ENCODE measurements at places on chromosomes 4 and X.

- no peaks in the 10 kb centered on the region for H3K27me3 ChIP-seq
- no peak for DNase-seq
- no peaks in the 10 kb centered on the region for H3K4me1 ChIP-seq
- H3K36me3 ChIP-seq = no peaks in the 10 kb centered on the region
- no peak overlapping the region for H3K4me3 ChIP-seq
Measured at GRCh38 chr4:175622887-175623286, 189.2 kb downstream of the GPM6A start.

GRCh38 chr4:89434364-89434988 lies 126.9 kb upstream of the GPRIN3 start:
- no peaks in the 10 kb centered on the region for H3K36me3 ChIP-seq
- H3K27me3 ChIP-seq = peaks cover 3% of the 10 kb centered on the region
- H3K4me3 ChIP-seq = no peak overlapping the region
- no peak for DNase-seq
- no peak overlapping the region for H3K27ac ChIP-seq
- H3K4me1 ChIP-seq = peaks cover 10% of the 10 kb centered on the region

GRCh38 chr4:153661908-153662307 lies 22.2 kb upstream of the TLR2 start:
- H3K27ac ChIP-seq = no peak overlapping the region
- H3K36me3 ChIP-seq = peaks cover 4% of the 10 kb centered on the region
- H3K4me3 ChIP-seq = no peak overlapping the region
- no peak for DNase-seq
- no peaks in the 10 kb centered on the region for H3K4me1 ChIP-seq
- H3K27me3 ChIP-seq = peaks cover 19% of the 10 kb centered on the region

- H3K27ac ChIP-seq = no peak overlapping the region
- DNase-seq = no peak
- H3K36me3 ChIP-seq = no peaks in the 10 kb centered on the region
- H3K27me3 ChIP-seq = no peaks in the 10 kb centered on the region
- no peaks in the 10 kb centered on the region for H3K4me1 ChIP-seq
Measured at GRCh38 chr4:96317891-96318290, 478.0 kb downstream of the PDHA2 start.

DNA sequence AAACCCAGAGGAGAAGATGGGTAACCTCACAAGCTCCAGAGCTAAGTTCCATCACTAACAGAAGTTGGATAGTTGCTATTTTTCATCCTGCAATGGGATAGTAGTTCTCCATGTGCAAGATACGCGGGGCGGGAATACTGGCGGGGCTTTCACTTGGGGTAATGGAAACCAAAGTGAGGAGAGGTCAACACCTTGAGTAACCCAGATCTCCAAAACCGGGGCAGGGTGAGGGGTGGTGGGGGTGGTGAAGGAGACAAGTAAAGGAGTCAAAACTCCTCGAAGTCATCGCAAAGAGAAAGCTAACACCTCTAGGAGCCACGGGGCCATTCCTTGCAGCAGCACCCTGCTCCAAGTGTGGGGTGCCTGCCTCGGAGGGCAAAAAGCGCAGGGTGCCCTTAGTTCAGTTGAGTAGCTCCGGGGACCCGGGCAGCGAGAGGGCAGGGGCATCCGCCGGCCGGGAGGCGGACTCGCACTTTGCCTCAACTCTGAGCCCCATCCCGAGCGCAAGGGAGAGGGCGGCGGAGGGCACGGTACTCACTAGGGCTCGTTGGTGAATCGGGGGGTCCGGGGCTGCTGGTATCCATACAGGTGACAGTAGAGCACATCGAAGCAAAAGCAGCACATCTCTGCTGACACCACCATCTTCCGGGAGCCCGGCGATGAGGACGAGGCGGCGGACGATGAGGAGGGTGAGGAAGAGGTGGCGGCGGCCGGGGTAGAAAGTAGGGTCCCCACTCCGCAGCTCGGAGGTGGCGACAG lies 645 bp downstream of the AMMECR1 start:
- peaks cover 3% of the 10 kb centered on the region for H3K27me3 ChIP-seq
- H3K36me3 ChIP-seq = no peaks in the 10 kb centered on the region
- H3K4me1 ChIP-seq = peaks cover 11% of the 10 kb centered on the region
- peak; percentile 30 for DNase-seq
- peak overlapping the region; percentile 85 for H3K27ac ChIP-seq

- H3K36me3 ChIP-seq = no peaks in the 10 kb centered on the region
- no peaks in the 10 kb centered on the region for H3K4me1 ChIP-seq
- no peak for DNase-seq
- H3K27ac ChIP-seq = no peak overlapping the region
- no peaks in the 10 kb centered on the region for H3K27me3 ChIP-seq
- H3K4me3 ChIP-seq = no peak overlapping the region
Measured at GRCh38 chr4:24720436-24720835, 74.9 kb upstream of the SOD3 start.

DNA sequence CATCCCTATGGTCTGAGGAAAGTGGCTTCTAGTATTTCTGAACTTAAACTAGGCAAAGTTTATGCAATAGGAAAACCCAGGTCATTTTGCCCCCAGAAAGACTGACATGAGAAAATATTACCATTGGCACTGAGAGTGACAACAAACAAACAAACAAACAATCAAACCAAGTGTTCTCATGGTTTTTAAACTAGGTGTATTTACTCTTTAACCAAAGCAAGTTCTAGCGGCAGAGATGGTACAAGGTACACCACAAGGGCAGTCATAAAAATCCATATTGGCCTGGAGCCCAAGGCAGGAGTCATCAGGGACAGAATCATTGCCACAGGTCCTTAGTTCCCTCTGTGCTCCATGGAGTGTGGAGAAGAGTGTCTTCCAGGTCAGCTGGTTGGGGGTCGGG lies 26.0 kb upstream of the ENPEP start:
- peaks cover 5% of the 10 kb centered on the region for H3K27me3 ChIP-seq
- no peaks in the 10 kb centered on the region for H3K4me1 ChIP-seq
- no peak overlapping the region for H3K4me3 ChIP-seq
- no peak overlapping the region for H3K27ac ChIP-seq
- no peaks in the 10 kb centered on the region for H3K36me3 ChIP-seq

DNA sequence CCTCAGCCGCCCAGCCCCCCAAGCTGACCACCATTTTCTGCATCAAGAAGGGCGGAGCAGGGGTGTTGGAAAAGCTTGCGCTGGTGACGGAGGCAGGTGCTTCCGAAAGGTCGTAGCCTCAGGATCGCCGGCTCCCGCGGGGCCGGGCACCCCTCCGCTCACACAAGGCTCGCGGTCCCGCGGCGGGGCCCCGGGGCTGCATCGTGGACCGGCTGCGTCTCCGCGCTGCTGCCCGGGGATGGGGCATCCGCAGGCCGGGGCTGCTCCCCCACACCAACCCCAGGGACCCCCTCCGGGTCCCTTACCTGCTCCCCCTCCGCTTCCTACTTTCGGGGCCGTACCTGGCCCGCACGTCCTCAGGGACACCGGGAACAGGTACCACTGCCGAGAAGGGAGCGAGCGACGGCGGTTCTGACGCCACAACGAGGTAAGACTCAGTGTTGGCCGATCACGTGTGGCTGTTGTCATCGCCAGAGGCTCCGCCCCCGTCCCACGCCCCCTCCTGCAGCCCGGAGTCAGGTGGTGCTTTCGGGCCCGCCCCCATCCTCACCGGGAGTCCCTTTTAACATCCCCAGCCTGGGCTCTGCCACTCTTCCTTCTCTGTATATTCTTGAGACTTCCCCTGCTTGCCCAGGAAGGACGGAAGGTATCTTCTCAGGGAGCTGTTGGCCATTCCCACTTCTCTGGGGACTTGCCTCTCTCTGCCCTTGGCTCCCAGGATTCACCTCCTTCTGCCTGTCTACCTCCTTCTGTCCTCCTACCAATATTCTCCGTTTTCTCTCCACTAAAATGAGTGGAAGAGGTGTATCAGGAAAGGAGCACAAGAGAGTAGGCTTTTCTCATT lies at the start of gene BEX2:
Gene BEX2 (minus strand): TSS at position 436 of the 844 bp plus-strand sequence. CDS start 1,014 bp downstream, outside the sequence.
- no peaks in the 10 kb centered on the region for H3K4me1 ChIP-seq
- no peaks in the 10 kb centered on the region for H3K36me3 ChIP-seq
- H3K4me3 ChIP-seq = peak within 1 kb of the TSS; percentile 79
- DNase-seq = peak; percentile 67
- H3K27me3 ChIP-seq = peaks cover 2% of the 10 kb centered on the region

DNA sequence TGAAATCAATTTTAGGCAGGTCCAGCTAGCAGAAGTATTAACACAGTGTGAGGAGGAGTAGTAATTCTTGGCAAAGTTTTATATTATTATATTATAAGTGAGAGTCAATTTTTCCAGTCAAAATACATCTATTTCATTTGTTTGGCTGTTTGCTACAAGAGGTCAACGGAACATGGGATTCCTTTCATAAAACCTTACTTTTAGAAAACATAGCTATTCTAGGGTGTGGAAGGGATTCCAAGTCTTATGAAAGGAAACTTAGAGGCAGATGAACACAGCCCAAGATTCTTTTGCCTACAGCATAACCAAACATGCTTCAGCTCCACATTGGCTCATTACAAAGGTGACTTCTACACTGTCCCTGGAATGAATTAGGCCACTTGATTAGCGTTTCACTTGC lies 29.9 kb upstream of the PCDH19 start:
- H3K27ac ChIP-seq = no peak overlapping the region
- H3K27me3 ChIP-seq = no peaks in the 10 kb centered on the region
- no peaks in the 10 kb centered on the region for H3K4me1 ChIP-seq
- H3K4me3 ChIP-seq = no peak overlapping the region
- DNase-seq = no peak

GRCh38 chr4:52037689-52038102 lies 403 bp downstream of the SGCB start:
- peak; percentile 11 for DNase-seq
- peak overlapping the region; percentile 88 for H3K4me3 ChIP-seq
- H3K27ac ChIP-seq = peak overlapping the region; percentile 69

DNA sequence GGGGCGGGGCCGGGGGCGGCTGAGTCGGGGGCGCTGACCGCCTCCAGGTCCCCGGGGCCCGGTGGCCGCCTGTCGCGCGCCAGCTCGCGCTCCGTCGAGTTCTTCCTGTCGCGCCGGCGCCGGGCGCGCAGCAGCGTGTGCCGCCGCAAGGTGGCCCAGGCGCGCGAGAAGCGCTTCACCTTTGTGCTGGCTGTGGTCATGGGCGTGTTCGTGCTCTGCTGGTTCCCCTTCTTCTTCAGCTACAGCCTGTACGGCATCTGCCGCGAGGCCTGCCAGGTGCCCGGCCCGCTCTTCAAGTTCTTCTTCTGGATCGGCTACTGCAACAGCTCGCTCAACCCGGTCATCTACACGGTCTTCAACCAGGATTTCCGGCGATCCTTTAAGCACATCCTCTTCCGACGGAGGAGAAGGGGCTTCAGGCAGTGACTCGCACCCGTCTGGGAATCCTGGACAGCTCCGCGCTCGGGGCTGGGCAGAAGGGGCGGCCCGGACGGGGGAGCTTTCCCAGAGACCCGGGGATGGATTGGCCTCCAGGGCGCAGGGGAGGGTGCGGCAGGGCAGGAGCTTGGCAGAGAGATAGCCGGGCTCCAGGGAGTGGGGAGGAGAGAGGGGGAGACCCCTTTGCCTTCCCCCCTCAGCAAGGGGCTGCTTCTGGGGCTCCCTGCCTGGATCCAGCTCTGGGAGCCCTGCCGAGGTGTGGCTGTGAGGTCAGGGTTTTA lies 1.5 kb downstream of the ADRA2C start:
- H3K36me3 ChIP-seq = peaks cover 1% of the 10 kb centered on the region
- H3K4me1 ChIP-seq = peaks cover 2% of the 10 kb centered on the region
- no peak overlapping the region for H3K27ac ChIP-seq
- no peak for DNase-seq
- peak overlapping the region; percentile 45 for H3K4me3 ChIP-seq

DNA sequence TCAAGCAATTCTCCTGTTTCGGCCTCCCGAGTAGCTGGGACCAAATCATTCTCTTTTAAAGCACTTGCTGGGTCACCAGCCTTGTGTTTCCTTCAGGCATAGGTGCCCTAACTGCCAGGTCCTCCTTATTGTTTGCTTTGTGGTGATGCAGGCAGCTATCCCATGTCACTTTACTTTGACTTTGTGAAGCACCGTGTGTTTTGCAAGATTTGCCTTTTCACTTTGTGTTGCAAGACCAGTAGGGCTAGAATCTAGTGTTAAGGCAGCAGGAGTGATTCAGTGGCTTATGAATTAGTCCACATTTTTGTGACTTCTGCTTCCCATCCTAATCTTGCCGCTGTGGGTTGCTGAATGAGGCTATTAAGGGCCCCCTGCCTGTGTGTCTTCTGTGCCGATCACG lies 20.2 kb downstream of the SYAP1 start:
- H3K27me3 ChIP-seq = no peaks in the 10 kb centered on the region
- peaks cover 18% of the 10 kb centered on the region for H3K36me3 ChIP-seq
- DNase-seq = no peak
- no peak overlapping the region for H3K4me3 ChIP-seq
- H3K27ac ChIP-seq = no peak overlapping the region

GRCh38 chrX:135403374-135403773 lies 18.4 kb upstream of the SMIM10L2A start:
- no peaks in the 10 kb centered on the region for H3K36me3 ChIP-seq
- H3K4me1 ChIP-seq = peaks cover 18% of the 10 kb centered on the region
- no peak for DNase-seq

GRCh38 chr4:149158817-149159216 lies 656.8 kb downstream of the IQCM start:
- H3K27ac ChIP-seq = no peak overlapping the region
- H3K4me3 ChIP-seq = no peak overlapping the region
- no peaks in the 10 kb centered on the region for H3K4me1 ChIP-seq

DNA sequence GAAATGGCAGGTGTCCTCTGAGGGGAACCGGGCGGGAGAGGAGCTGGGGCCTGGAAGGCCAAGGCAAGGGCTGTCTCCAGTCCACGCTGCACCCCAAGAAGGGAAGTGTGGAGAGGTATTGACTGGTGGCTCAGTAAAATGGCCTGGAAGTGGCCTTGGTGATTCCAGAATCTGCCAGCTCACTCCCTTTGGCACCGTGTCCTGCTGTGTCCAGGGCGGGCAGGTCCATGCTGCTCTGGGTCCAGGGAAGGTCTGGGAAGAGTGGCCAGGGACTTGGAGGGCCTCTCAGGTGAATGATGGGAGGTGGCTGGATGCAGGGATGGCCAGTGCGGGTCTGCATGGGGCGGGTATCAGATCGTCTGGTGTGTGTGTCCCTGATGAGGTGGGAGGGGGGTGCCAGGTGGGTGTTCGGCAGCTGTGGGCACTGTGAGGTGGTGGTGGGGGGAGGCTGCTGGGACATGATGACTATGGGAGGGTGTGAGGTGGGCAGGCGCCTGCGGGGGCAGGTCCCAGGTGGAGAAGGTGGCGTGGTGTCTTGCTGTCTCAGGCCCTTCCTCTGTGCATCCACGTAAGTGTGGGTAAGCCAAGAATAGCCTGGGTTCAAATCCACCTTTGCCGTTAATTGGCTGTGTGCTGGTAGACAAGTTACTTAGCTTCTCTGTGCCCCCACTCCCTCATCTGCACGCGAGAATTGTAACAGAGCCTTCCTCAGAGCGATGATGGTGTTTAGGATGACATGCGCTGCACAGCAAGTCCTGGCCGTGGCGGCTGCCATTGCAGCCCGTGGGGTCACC lies 17.7 kb downstream of the RGS12 start:
- H3K4me3 ChIP-seq = no peak overlapping the region
- peaks cover 5% of the 10 kb centered on the region for H3K27me3 ChIP-seq
- H3K27ac ChIP-seq = no peak overlapping the region
- no peak for DNase-seq
- peaks cover 4% of the 10 kb centered on the region for H3K4me1 ChIP-seq
- H3K36me3 ChIP-seq = no peaks in the 10 kb centered on the region

GRCh38 chr4:37528166-37528885 lies 157.8 kb downstream of the RELL1 start:
- H3K4me1 ChIP-seq = no peaks in the 10 kb centered on the region
- H3K27ac ChIP-seq = no peak overlapping the region
- no peaks in the 10 kb centered on the region for H3K27me3 ChIP-seq
- H3K36me3 ChIP-seq = no peaks in the 10 kb centered on the region
- DNase-seq = no peak

Data from T-helper 2 cell treated with Interferon-gamma antibody and Interleukin-4, amounts not matched to agents 5 μg/mL and 100 μg/mL, for 36 hours (primary cell).